ENCODE measurements at places on chromosomes 6 and 20.

DNA sequence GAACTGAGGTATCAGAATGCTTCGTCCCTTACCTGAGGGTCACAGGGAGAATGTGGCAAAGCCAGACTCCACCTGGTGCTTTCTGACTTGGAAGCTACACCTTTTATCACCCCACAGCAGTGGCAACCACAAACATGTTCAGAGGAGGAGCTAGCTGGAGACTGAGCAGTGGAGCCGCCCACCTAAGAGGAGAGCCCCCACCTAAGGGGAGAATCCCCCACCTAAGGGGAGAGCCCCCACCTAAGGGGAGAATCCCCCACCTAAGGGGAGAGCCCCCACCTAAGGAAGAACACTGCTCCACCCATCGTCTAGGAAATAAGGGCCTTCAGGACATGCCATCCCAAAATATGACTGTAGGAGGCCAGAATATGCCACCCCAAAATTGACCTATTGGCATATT lies 4.0 kb downstream of the SLC52A3 start:
- DNase-seq, result no peak
- H3K4me3 ChIP-seq, result no peak overlapping the region
- no peaks in the 10 kb centered on the region for H3K4me1 ChIP-seq
- no peaks in the 10 kb centered on the region for H3K36me3 ChIP-seq

DNA sequence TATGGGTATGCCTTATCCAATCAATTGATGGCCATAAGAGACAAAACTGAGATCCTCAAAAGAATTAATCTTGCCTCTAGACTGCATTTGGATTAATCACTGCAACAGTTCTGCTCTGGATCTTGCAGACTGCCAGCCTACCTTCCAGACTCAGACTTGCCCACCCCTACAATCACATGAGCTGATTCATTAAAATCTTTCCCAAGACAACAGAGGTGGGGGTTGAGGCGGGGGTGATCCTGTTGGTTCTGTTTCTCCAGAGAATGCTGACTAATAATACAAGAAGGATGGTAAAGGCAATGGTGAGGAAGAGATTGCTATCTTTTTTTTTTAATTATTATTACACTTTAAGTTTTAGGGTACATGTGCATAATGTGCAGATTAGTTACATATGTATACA lies 43.7 kb upstream of the MEI4 start:
- no peak overlapping the region for H3K27ac ChIP-seq
- no peaks in the 10 kb centered on the region for H3K27me3 ChIP-seq
- no peaks in the 10 kb centered on the region for H3K36me3 ChIP-seq
- no peak overlapping the region for H3K4me3 ChIP-seq
- no peak for DNase-seq

- H3K27me3 ChIP-seq, result no peaks in the 10 kb centered on the region
- H3K36me3 ChIP-seq, result peaks cover 20% of the 10 kb centered on the region
- H3K4me3 ChIP-seq, result no peak overlapping the region
- peaks cover 29% of the 10 kb centered on the region for H3K4me1 ChIP-seq
- DNase-seq, result no peak
- H3K27ac ChIP-seq, result peak overlapping the region; percentile 42
These were observed 238.5 kb downstream of the FARS2 start for GRCh38 chr6:5499644-5500306.

DNA sequence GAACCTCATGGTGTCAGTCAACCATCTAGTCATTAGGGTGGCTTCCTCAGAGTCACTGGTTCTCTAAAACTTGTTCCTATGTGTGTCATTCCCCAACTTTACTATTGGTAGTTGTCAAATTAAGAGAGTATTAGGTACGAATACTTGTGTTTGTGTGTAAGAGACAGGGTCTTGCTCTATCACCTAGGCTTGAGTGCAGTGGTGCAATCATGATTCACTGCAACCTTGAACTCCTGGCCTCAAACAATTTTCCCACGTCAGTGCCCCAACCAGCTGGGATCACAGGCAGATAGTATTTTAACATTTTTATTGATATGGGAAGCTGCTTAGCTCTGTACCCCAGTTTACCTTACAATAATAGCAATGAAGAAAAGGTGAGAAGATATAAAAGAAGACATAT lies 50.6 kb downstream of the BMP6 start:
- H3K36me3 ChIP-seq, result no peaks in the 10 kb centered on the region
- no peaks in the 10 kb centered on the region for H3K4me1 ChIP-seq
- H3K27me3 ChIP-seq, result peaks cover 46% of the 10 kb centered on the region
- H3K27ac ChIP-seq, result no peak overlapping the region
- H3K4me3 ChIP-seq, result no peak overlapping the region

GRCh38 chr6:28696682-28697081 lies 171.0 kb downstream of the GPX5 start:
- no peak for DNase-seq
- peaks cover 93% of the 10 kb centered on the region for H3K27me3 ChIP-seq
- H3K4me3 ChIP-seq, result no peak overlapping the region
- H3K27ac ChIP-seq, result no peak overlapping the region
- no peaks in the 10 kb centered on the region for H3K36me3 ChIP-seq
- peaks cover 15% of the 10 kb centered on the region for H3K4me1 ChIP-seq

DNA sequence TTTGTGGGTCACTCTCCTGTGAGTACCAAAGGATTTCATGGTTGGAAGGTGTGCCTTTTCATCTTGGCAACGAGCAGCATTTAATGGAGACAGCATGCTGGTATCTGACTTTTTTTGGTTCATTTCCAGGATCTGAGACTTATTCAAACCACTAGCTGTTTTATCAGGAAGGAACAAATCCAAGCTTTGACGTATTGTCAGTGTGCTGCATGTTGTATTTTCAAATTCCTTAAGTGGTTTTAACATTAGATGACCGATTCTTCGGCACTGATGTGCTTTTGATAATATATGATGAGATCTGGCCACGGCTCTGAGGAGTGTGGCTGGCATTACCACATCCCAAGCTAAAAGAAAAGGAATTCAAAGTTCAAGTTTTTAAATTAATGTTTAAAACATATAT lies 6.4 kb downstream of the RMND1 start:
- H3K27me3 ChIP-seq, result no peaks in the 10 kb centered on the region
- DNase-seq, result no peak
- no peak overlapping the region for H3K4me3 ChIP-seq
- H3K4me1 ChIP-seq, result peaks cover 37% of the 10 kb centered on the region
- H3K27ac ChIP-seq, result no peak overlapping the region
- peaks cover 59% of the 10 kb centered on the region for H3K36me3 ChIP-seq

DNA sequence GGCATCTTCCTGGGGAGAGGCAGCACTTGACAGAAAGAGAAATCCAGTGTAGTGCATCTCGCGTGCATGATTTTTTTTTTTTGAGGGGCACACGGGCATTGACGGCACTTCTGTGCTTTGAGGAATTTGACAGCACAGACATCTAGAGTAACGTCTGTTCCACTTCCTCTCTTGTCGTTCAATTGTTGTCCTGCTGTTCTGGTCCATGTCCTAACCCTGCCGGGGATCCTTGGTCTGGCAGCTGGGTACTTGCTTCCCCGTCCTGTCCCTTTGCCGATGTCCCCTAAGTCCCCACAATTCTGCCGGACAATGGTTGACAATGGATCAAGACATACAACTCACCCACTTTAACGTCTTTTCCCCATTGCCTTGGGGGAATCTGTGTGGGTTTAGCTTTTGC lies 46.0 kb upstream of the NAA20 start:
- no peaks in the 10 kb centered on the region for H3K27me3 ChIP-seq
- H3K27ac ChIP-seq, result no peak overlapping the region
- no peak for DNase-seq

DNA sequence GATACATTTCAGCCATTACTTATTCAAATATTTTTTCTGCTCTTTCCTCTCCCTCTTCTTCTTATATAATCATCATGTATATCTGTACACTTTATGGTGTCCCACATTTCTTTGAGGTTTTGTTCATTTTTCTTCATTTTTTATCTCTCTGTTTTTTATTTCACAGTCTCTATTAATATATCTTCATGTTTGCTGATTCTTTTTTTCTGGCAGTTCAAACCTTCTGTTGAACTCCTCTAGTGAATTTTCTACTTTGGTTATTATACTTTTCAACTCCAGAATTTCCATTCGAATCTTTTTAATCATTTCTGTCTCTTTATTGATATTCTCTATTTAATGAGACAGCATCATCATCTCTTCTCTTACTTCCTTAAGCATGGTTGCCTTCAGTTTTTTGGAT lies 38.9 kb upstream of the FOXC1 start:
- H3K4me3 ChIP-seq, result no peak overlapping the region
- no peaks in the 10 kb centered on the region for H3K36me3 ChIP-seq
- no peak for DNase-seq
- no peak overlapping the region for H3K27ac ChIP-seq
- H3K4me1 ChIP-seq, result no peaks in the 10 kb centered on the region

DNA sequence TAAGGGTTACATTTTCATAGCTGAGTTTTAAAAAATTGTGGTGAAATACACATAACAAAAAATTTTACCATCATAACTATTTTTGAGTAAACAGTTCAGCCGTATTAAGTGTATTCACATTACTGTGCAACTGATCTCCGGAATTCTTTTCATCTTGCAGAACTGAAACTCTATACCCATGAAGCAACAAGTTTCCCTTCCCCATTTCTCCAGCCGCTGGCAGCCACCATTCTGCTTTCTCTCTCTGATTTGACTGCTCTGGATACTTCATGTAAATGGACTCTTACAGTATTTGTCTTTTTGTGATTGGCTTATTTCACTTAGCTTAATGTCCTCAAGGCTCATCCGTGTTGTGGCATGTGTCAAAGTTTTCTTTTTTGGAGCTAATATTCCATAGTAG lies 341.6 kb downstream of the QKI start:
- peaks cover 5% of the 10 kb centered on the region for H3K4me1 ChIP-seq
- no peak for DNase-seq
- no peak overlapping the region for H3K4me3 ChIP-seq
